Chondrocyte (in vitro differentiated cells): ENCODE measurements at places on chromosomes 3 and 15.
A peak's percentile ranks its signal among the peaks of the same experiment; 100 is the strongest.

- no peaks in the 10 kb centered on the region for H3K27me3 ChIP-seq
- DNase-seq = no peak
- no peaks in the 10 kb centered on the region for H3K36me3 ChIP-seq
- peak overlapping the region; percentile 98 for H3K27ac ChIP-seq
Measured at GRCh38 chr3:64685800-64686445, 1.9 kb downstream of the ADAMTS9 start.

DNA sequence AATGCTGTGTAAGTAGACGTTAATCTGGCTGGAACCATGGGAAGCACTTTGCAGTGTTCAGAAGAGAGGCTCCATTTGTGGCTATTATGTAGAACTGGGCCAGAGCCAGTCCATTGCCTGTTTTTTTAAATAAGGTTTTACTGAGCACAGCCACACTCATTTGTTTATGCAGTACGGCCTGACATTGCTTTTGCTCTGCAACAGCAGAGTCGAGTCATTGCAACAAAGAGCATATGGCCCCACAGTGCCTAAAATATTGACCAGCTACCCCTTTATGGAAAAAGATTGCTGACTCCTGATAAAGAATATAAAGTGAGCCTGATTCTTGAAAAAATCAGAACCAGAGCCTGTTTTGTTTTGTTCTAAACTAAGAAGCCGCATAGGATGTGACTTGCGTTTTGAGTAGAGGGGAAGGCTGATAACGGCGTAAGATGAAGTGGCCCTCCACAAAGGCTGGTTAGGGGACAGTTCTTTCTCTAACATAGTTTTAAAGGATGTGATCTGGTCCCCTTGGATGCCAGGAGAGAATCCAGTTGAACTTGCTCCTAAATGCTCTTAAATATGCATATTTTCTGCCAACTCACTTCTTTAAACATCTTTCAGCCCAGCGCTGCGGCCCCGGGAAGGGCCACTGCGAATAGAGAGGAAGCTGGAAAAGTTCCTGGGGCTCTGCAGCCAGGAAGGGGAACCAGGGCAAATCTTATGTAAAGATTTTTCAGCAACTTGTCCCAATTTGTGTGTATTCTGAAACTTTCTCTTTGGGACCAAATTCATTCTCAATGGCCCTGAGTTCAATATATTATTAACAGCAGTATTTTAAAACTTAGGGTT is 64.5 kb downstream of the GLDN start:
- no peaks in the 10 kb centered on the region for H3K36me3 ChIP-seq
- no peak overlapping the region for H3K27ac ChIP-seq
- no peak overlapping the region for H3K4me3 ChIP-seq
- no peak for DNase-seq
- H3K4me1 ChIP-seq = no peaks in the 10 kb centered on the region

- no peak overlapping the region for H3K4me3 ChIP-seq
- H3K4me1 ChIP-seq = peaks cover 9% of the 10 kb centered on the region
- H3K36me3 ChIP-seq = no peaks in the 10 kb centered on the region
- H3K27ac ChIP-seq = no peak overlapping the region
- no peak for DNase-seq
Measured at GRCh38 chr15:75307778-75308390, 25.2 kb downstream of the GOLGA6D start.

DNA sequence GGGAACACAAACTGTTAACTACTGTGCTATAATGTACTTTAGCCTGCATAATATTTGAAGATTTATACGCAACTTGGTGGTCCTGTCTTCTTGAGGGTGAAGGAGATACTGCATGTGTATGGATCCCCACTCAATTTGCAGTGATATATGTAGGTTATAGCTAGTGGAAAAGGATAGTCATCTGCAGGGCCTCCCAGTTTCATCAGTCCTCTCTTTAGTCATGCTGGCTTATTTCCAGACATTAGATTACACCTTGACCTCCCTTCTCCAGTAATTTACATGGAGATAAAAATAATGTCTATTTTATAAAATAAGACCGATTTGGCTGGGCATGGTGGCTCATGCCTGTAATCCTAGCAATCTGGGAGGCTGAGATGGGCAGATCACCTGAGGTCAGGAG is 3.7 kb downstream of the NR1D2 start:
- H3K4me3 ChIP-seq = no peak overlapping the region
- H3K36me3 ChIP-seq = no peaks in the 10 kb centered on the region
- H3K27ac ChIP-seq = no peak overlapping the region
- DNase-seq = no peak
- no peaks in the 10 kb centered on the region for H3K27me3 ChIP-seq
- peaks cover 70% of the 10 kb centered on the region for H3K4me1 ChIP-seq

- peak; percentile 59 for DNase-seq
- H3K27me3 ChIP-seq = peaks cover 3% of the 10 kb centered on the region
- no peaks in the 10 kb centered on the region for H3K36me3 ChIP-seq
- H3K27ac ChIP-seq = no peak overlapping the region
- no peak overlapping the region for H3K4me3 ChIP-seq
Measured at GRCh38 chr15:84151205-84151931, 84.2 kb upstream of the GOLGA6L4 start.

DNA sequence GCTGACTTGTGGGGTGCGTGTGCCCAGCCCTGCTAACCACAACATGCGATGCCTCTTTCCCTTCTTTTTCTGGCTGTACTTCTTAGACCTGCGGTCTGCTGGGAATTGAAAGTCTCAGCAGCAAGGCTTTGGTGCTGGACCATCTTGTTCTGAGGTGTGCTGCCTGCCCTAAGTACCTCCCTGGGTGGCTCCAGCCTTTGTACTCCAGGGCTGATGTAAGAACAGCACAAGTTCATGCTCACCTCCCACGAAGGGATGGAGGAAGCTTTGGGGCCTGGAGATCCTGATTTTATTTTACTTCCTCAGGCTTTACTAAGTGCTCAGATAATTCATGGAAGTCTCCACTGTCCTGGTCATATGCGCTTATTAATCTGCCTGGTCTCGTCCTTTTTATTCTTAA is 28.9 kb downstream of the FAM43A start:
- H3K4me3 ChIP-seq = no peak overlapping the region
- no peaks in the 10 kb centered on the region for H3K36me3 ChIP-seq
- DNase-seq = no peak
- peak overlapping the region; percentile 95 for H3K27ac ChIP-seq
- peaks cover 49% of the 10 kb centered on the region for H3K4me1 ChIP-seq
- no peaks in the 10 kb centered on the region for H3K27me3 ChIP-seq
